ENCODE measurements at places on chromosomes 7 and 10.

DNA sequence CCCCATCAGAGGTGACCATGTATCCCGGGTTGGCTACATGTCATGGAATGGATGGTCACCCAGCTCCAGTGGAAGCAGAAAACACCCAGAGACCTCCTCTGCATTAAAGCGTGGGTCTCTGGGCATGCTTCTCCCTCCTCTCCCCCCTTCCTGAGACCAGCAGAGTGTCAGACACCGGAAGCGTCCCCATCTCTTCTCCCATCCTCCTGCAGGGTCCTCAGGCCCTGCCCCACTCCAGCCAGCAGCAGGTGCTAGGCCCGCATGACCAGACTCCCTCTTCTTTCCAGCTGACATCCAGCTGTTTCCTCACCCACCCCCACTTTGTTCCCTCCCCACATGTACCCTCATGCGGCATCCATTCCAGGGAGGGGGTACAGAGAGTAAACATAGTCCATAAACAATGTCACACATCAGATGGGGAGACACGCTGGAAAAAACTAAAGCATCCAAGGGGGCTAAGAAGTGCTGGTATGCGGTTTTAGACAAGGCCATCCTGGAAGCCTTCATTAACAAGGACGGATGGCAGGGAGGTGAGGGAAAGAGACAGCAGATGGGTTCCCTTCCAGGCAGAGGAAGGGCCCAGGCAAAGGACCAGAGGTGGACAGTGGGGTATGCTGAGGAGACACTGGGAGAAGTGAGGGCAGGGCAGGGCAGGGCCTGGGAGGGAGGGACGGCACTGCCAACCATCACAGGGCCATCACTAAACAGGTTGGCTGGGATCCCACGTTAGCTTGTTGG lies 12.5 kb upstream of the SLC18A3 start:
- DNase-seq = no peak

DNA sequence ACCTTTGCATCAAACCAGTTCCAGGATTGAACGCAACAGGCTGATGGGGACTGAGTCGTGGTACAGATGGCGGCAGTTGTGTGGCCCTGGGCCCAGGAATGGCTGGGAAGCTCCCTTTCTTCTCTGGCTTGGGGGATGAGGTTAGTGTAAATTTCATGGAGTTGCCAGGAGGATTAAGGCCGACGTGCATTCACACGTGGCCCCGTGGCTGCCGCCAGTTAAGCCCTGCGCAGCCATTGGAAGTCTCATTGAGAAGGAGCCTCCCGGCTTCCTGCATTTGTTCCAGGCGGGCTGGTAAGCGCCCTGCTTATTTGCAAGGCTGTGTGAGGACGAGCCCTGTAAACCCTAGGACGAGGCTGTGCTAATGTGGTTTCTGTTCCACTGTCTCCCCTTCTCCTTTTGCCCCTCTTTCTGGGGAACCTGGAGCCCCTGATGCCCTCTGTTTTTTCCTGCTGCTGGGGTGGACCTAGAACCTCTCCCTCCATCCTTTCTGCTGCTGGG lies 174.7 kb upstream of the TNRC18 start:
- DNase-seq = no peak

DNA sequence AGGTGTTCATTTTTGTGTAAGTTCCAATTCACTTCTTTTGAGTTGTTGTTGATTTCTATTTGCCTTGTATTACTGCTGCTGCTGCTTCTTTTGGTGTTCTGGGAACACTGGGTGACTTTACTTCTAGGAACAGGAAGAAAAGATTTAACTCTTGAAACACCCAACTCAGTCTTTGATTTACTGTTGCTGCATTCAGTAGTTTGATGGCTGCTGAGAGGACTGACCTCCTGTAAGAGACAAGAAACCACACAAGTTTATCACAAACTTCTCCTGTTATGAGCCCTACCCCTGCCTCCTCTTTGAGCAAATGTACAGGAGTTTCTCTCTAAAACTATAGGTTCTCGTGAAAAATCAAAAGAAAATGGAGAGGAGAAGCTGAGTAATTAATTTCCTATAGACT lies 161.7 kb downstream of the CTTNBP2 start:
- DNase-seq = no peak

- no peak for DNase-seq
Measured at GRCh38 chr10:8392216-8392615, 337.7 kb downstream of the GATA3 start.

DNA sequence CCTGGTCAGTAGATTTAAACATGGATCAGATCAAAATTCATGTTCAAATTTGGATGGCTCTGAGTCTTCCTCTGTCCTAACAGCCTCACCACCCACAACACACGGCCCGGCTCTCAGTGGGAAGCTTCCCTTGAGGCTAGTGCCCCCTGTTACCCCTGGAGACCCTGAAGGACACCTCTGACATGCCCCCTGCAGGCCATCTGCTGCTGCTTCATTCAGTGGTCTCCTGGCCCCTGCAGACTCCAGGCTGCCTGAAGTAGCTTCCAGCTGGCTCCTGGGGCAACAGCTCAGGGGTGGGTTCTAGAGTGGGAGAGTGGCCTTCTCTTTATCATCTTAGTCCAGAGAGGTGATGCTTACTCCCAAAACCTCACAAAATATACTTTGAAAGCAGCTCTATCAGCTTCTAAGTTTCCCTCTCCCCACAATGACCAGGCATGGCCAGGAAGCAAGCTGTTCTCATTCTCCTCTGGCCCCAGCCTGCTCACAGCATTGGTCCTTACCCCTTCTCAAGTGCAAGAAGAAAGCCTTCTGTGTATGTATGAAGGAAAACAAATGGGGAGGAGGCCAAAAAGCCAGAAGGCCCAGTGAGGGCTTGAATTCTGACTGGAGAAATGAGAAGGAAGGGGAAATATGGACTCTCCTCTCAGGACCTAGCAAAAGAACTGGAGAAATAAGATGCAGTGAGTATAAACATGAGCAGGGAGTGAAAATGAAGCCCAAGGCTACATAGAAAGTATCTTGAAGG lies 189.6 kb upstream of the INHBA start:
- DNase-seq = no peak

- no peak for DNase-seq
Measured at GRCh38 chr7:137923380-137923779, 76.6 kb upstream of the DGKI start.

DNA sequence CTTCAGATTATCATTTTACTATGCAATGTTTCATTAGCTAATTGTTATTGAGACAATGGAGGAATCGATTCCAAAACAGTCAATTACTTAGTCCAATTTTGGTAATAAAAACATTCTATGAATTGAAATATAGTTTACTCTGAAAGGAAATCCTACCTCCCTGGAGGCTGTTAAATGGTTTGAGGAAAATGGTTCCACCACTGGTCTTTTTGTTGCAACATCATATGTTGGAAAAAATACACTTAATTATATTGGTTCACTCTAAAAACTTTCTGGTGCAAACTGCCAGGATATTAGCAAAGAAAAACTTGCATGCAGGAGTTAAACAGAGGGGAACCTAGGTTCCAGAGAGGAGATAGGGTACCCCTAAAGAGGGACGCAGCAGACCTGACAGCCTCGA lies 267.3 kb upstream of the LYZL1 start:
- no peak for DNase-seq

DNA sequence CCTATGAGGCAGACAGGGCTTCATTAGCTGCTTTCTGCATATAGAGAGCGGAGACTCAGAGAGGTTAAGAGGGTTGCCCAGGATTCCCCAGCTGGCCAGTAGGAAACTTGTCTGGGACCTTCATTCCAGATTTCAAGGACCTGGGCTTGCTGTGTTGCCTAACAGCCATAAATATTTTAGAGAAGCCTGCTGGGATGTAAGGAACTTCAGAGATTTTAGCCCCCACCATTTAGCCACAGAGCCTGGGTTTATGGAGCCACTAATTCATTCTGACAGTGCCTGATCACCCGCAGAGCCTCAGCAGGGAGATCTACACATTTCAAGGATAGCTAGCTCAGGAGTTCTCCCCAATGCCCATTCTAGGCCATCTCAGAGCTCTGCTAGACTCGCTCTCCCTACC lies 56.6 kb upstream of the TRUB1 start:
- DNase-seq = no peak

- DNase-seq = no peak
Measured at GRCh38 chr10:31479752-31480151, 160.7 kb downstream of the ZEB1 start.

DNA sequence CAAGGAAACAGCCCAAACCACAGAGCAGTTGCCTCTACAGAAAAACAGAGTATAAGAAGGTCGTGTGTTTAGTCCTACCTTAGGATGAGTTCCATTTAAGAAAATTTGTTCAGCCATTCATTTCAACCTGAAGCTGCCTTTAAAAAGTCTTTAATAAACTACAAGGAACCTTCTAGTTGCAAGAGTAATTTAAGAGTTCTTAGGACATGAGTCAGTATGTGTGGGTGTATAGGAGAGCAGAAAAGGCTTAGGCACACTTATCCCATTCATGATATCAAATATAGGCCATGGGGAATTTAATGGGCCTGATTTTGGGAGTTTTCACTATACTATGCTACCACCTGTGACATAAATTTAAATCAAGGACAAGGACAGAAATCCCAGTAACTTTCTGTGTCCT lies 496.8 kb downstream of the TFEC start:
- no peak for DNase-seq

GRCh38 chr10:124142960-124143359 lies 49.6 kb upstream of the CHST15 start:
- no peak for DNase-seq

Measured in GDM1 (cell line).